ENCODE measurements at places on chromosomes 3 and 15.
A peak's percentile ranks its signal among the peaks of the same experiment; 100 is the strongest.

GRCh38 chr15:72289597-72290325 lies 17.4 kb upstream of the PARP6 start:
- DNase-seq, result no peak

- no peak for DNase-seq
Measured at GRCh38 chr15:79973456-79974195, 2.6 kb upstream of the BCL2A1 start.

DNA sequence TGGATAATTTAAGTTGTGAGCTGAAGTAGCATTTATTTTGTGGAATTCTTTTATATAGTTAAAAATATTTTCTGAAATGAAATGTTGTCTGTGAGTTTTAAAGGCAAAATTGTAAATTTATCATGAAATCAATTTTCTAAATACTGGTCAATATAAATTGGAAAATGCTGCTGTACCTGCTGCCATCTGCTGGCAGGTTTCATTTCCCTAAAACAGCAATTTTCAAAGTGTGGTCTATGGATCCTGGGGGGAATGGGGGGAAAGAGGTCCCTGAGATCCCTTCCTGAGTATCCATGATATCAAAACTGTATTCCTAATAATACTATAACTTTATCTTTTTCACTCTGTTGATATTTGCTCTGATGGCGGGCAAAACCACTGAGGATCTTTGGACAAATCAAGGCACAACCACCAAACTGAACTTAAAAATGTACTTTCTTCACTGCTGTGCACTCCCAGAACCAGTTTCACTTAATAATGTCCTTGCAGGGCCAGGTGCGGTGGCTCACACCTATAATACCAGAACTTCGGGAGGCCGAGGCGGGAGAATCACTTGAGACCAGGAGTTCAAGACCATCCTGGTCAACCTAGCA lies 17.2 kb upstream of the CCR4 start:
- peak; percentile 24 for DNase-seq

DNA sequence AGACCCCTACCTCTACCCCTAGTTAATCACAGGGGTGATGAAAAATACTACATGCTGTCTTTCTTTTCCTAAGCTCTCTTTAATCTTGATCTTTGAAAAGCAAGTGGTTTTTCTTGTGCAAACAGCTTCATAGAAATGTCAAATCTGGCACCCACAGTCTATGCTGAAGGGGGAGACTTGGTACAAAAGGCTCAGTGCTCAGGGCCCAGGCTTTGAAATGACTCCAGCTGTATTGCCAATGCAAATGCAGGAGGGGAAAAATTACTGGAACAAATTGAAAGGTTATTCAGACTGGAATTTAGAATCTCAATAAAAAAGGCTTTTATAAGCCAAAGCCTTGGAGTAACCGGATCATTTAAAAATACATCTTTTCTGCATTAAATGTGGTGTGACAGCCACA lies 223.9 kb downstream of the LRTM1 start:
- DNase-seq, result no peak

GRCh38 chr3:120404876-120405275 lies 45.9 kb downstream of the FSTL1 start:
- no peak for DNase-seq

DNA sequence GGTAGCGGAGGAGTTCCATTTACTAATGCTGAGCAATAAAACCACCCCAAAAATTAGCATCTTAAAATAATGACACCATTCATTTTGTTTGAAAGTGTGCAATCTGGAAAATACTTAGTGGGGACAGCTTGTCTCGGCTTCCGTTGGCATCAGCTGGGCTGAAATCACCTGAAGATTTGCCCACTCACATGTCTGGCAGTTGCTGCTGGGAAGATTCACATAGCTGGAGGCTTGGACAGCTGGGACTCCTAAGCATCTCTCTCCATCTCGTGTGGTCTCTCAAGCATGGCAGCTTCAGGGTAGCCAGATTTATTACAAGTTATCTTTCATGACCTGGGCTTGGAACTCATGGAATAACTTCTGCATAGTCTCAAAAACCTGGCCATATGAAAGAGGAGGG lies 38.4 kb upstream of the BFSP2 start:
- DNase-seq, result no peak

GRCh38 chr3:171049861-171050444 lies 23.4 kb upstream of the SLC2A2 start:
- peak; percentile 51 for DNase-seq

DNA sequence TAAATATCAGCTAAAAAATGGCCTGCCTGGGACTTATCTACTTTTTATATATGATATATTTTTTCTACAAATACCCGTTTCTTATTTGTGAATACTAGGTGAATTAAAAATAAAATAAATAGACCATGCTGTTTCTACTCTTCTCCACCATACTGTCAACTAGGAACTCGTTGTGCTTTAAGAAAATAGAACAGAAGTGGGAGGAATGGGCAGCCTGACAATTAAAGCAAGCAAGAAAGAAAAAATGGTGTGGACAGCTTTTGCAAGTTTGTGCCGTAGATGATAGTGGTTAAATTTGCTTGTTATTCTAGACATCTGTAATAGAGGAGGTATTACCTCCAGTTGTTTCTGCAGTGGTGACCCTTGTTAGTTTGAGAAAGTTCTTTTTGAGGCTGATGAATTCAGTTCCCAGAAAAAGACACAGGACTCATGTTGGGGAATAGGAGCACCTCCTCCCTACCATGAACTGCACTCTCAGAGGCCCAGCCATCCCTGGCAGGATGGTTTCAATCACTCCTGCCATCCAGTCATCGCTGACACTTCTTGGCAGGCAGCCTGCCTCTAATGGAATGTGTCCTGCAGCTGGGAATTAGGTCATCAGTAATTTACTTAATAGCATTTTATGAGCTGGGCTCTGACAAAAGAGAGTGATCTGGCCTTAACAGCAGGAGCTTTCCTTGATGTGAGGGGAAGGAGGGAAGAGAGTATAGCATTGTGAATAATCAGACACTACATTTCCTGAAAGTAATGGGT lies 105.0 kb upstream of the GAP43 start:
- no peak for DNase-seq

GRCh38 chr15:29770796-29771195 lies 51.5 kb downstream of the TJP1 start:
- no peak for DNase-seq

GRCh38 chr3:24937228-24937627 lies 442.6 kb upstream of the THRB start:
- DNase-seq, result no peak

GRCh38 chr3:134008630-134009156 lies 21.0 kb downstream of the SLCO2A1 start:
- DNase-seq, result no peak

GRCh38 chr3:187799942-187800641 lies 54.8 kb upstream of the BCL6 start:
- peak; percentile 14 for DNase-seq

- peak; percentile 41 for DNase-seq
Measured at GRCh38 chr3:143443851-143444331, 324.3 kb downstream of the CHST2 start.

GRCh38 chr15:49901996-49902684 lies 216.9 kb downstream of the ATP8B4 start:
- DNase-seq, result no peak

Data from CD4-positive, alpha-beta T cell treated with Interleukin-17A for 1 hour (primary cell).